ENCODE measurements at places on chromosomes 4 and X.

DNA sequence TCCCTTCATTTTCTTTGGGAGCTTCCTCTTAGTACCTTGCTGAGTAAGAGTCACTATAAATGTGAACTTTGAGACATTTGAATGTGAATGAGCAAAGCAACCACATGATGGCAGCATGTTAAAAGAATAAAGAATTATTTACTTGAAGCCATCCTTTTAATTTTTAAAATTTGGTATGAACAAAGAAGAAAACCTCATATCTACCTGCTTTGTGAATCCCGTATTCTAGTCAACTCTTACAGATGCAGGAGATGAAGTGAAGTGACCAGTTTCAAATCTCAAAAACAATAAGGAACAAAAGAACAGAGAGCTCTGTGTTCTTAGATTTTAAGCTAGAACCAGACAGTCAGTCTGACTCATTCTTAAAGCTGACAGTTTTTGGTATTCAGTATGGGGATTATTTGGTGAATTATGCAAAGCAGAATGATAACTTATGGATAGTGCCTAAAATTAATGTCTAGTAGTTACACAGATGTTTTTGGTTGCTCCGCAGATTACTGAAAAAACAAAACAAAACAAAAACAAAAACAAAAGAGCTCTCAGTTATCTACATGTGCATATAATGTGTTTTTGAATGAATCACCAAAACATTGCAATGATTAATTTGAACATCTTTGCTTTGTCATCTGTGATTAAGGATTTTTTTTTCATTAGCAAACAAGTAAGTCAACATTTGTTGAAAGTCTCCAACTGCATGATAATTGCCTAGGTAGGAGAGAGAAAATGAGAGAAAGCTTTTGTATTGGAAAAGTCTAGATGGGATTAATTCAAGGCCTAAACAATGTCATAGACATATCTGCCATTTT lies 48.2 kb upstream of the H2AZ1 start:
- DNase-seq: no peak

- no peak for DNase-seq
Measured at GRCh38 chr4:76639288-76639687, 204.3 kb downstream of the SHROOM3 start.

GRCh38 chrX:16997313-16997712 lies 50.9 kb downstream of the REPS2 start:
- DNase-seq: no peak

- no peak for DNase-seq
Measured at GRCh38 chr4:177322266-177322665, 12.6 kb downstream of the NEIL3 start.

DNA sequence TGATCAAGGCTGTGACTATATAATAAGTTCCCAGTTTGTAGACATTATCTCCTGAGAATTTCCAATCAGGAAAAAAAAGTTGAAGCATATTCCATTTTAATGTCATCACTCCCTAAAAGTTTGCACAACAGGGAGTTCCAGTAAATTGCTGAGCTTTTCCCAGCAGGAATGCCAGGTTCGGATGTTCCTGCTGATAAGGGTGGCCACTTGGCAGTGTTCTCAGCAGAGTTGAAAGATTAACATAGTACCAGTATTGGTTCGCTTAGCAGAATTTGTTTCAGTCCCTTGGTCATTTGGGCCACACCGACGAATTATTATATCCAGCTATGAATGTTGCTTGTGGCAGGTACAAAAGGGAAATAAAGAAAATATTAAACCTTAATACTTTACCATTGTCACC lies 5.2 kb upstream of the CXCL2 start:
- DNase-seq: no peak

DNA sequence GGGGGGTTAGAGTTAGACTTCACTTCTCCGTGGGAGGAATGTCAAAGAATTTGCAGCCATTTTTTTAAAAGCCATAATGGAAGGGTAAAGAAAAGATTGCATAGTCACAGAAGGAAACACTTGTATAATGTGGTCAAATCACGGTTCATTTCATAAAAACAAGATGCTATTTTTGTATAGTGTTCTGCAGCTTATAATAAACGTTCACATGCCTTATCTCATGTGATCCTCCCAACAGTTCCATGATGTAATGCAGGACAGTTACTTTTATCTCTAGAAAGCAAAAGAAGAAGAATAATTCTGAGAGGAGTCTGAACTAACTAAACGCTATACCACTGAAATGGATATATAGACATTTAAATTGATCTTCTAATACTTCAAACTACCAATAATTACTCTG lies 71.3 kb upstream of the CAMK2D start:
- DNase-seq: no peak

- no peak for DNase-seq
Measured at GRCh38 chr4:105170711-105171110, 24.0 kb downstream of the TET2 start.

DNA sequence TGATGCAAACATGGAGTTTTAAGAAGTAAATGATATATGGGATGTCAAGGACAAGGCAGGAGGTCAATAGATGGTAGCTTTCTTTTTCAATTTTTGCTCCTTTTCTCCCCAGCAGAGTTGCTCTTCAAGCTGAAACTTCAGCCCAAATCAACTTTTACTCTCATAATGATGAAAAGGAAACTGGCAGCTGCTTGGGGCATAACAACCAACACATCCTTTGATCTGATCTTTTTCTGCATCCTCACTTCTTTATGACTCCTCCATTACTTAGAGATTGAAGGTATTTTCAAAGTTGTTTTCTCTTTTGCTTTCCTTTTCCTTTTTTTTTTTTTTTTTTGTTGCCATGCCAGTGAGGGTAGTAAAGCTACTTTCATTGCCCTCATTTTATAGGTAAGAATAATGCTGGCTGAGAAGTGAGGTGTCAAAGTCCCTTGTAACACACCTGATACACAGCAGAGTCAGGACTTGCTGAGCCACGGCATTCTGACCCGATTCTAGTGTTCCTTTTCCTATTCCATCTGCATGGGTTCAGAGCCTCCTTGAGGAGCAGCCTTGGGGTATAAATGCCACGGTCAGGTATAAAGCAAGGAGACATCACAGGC lies 26.9 kb downstream of the SLC2A9 start:
- no peak for DNase-seq

DNA sequence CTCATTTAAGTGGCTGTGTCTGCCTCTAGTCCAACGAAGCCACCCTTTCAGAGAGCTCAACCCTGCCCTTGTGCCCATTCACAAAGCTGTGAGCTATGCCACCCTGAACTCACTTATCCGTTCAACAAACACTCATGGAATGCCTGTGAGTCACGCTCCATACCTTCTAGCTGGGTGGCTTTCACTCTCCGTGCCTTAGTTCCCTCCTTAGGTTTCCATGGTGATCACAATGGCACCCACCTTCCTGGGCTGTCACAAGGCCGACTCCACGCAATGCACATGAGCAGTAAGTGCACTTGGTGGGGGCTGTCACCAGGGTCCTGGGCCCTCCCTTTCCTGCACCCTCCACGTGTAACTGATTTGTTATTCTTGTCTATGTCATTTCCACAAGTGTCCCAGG lies 37.2 kb upstream of the PPP2R2C start:
- no peak for DNase-seq

DNA sequence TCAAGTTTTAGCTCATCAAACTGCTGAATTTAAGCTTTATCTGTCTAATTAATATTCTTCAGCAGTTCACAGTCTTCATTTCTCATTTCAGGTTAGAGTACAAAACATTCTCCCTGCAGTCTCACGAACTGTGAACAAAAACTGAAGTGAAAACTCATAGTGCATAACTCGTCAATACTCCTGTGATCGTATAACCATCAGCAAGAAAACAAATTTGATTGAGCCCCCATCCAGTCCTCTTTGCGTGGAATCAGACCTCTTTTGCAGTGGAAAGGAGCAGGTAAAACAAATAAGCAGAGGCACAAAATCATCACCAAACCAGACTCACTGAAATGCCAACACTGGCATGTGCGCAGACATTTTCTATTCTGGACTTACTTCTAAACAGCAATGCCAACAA lies 12.7 kb downstream of the ADAM29 start:
- DNase-seq: no peak

DNA sequence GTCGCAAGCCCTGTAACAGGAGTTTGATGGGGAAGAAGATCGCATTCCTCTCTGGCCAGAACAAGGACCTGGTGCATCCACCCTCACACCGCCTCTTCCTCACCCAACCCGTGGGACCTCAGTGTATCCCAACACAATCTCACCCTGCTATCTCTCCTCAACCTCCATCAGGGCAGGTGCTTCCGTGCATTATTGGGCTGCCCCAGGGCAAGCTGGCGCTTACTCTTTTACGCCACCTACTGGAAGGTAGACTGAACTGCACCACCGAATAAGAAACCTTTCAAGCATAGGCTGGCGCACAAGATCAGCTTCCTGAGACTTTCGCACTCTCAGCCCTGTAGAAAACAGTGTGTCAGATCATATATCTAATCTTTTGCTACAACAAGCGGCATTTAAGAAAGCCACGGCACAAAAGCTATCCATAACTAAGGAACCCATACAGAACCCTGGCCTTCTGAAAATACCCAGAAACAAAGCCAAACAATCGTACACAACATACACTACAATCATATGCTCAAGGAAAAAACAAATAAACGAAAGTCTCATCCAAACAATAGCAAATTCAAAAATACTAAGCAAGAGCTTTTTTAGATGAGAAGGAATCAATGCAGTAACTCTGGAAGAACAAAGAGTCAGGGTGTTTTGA lies 209.3 kb downstream of the UGT8 start:
- peak; percentile 10 for DNase-seq

DNA sequence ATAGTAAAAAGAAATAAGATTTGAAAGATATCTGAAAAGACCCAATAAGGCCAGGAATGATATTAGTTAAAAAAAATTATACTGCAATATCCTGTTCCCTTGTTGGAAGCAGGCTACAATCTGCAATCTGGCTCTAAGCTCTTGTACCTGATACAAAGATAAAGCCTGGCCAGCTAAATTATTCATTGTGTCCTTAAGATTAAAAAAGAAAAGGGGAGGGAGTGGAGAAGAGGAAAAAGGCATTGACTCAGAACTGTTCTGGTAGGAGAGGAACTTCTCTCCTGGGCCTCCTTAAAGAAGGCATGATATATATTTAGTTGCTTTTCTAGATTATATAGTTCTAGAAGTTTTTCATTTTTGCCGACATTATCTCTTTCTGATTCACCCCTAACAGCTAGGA lies 46.7 kb downstream of the IRF2 start:
- DNase-seq: no peak

DNA sequence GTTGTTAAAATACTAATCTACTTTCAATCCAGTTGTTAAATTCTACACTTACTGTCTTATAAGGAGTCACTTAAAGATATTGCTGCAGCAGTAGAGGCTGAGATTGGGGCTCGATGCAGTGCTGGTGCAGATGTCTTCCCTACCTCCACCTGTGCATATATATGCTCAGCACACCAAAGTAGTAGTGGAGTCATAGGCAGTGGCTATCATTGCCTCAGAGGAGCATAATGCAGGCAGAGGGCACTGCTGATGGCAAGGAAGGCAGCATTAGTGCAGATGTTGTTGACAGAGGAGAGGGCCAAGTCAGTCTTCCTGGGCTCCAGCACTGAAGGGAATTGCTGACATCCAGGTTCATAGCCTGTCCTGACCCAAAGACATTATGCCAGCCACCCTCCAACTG lies 35.1 kb downstream of the INPP4B start:
- no peak for DNase-seq

GRCh38 chr4:99630857-99631360 lies 26.7 kb downstream of the C4orf54 start:
- no peak for DNase-seq

DNA sequence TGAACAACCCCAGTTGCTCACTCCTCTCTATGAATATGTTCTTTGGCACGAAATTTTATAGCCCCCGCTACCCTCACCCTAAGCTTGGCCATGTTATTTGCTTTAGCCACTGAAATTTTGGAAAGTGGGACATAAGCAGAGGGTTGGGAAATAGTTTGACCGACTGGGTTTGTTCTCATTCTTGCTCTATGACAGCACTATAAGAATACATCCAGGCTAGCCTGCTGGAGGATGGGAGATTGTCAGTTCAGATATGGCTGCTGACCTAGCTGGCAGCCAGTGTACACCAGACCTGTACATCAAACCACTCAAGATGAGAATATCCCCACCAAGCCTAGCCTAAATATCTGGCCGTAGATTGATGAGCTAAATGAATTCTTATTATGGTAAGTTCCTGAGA lies 298.1 kb downstream of the PDGFC start:
- no peak for DNase-seq

- DNase-seq: peak; percentile 26
Measured at GRCh38 chr4:56723201-56723605, 42.1 kb upstream of the HOPX start.

DNA sequence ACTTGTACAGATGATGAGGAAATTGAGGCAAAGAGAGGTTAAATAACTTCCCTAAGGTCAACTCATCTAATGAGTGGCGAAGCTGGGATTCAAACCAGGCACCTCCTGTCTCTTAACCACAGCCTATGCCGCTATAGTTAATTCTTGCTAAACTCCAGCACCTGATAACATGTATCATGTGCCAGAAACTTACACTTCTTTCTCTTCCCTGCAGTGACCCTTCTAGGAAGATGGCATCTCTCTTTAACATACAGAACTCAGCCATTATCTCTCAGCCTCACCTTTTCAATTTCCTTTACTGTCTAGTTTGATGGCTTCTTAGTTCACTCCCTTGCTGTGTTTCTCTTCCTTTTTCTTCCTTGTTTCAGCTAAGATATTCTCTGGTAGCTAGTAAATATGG lies 2.5 kb downstream of the VBP1 start:
- DNase-seq: no peak

DNA sequence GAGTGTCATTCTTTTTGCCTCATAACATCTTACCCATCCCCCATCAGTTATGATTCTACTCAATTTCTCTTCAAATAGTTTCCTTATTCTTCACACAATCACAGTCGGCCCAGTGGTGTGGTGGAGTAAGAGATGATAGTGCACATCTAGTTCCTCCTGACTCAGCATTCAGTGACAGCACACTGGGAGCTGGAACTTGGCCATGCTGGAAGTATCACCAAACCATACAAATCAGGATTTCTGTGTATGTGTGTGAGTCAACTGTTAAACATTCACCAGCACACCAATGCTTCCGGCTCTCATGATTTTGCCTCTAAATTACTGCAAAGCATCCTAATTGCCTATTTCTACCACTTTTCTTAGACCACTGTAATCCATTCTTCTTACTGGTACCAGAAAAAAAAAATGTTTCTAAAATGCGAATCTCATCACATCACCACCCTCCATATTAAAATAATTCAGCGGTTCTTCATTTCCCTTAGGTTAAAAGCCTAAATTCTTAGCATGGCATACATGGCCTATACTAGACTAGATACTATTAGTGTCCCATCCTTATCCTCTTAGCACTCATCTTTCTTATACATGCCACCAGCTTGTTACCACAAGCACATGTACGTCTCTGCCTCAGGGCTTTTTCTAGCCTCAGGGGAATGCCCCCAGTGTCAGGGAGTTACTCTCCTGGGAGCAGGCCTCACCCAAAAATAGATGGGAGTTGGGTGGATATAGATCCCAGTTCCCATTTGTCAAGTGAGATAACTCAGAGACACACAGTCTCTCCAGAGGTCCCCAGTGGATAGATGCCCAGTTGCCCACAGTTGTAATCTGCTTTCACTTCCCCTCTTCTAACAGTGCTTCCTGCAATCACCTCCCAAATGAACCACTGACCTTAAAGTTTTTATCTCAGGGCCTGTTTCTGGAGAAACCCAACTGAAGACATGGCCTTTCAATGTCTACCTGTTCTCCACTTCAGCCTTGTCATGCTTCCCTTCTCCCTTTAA lies 49.2 kb upstream of the DDX53 start:
- no peak for DNase-seq
